T-helper 22 cell (primary cell): ENCODE measurements at places on chromosomes 5 and 9.

DNA sequence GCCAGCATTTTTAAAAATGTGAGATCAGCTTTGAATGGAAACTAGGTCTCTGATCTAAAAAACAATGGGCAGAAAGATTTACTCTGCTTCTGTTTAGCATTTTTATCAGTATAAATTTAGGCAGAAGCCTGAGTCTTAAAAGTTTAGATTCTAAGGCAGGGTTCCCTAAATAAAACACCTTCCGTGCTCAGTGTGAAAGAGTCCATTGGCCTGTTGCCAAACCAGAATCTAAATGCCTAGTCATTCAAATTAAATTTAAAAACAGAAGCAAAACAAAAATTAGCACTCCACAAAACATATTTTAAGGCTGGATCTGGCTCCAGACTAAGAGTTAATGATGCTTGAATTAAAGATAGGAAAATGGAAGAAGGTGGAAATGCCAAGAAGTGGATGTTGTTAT, 4.5 kb downstream of the TYRP1 start:
- no peak for DNase-seq

GRCh38 chr5:110872200-110872599, 133.4 kb downstream of the SLC25A46 start:
- no peak for DNase-seq

GRCh38 chr9:72954431-72955125, 1.7 kb upstream of the ALDH1A1 start:
- no peak for DNase-seq

DNA sequence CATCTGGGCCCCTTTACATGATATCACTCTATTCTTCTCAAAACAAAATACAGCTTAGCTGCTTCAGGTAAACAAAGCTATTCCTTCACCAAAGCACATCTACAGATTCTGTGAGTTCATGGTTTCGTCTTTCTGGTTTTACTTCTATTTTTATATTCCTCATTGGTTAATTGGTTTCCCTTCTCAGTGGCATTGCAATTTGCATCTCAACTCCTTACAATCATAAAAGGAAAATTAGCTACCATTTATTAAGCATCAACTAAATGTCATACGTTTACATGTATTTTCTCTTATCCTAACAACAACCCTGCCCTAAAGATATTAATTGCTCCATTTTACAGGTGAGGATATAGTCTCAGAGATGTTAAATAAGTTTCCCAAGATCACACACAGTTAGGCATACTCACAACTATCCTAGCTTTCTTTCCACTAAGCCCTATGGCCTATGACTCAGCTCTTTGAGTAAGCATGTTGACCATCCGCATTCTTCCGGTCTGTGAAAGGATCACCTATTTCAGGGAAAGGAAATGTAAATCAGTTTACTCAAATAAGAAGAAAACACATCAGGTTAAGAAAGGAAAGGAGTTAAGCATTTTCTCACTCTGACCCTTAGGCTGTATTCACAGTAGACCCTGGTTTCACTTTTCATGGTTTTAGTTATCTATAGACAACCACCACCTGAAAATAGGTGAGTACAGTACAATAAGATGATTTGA, 146.1 kb downstream of the CAAP1 start:
- DNase-seq: no peak

GRCh38 chr9:84947412-84947972, 278.0 kb downstream of the NTRK2 start:
- DNase-seq: no peak

GRCh38 chr5:122154910-122155309, 25.6 kb downstream of the ZNF474 start:
- no peak for DNase-seq

DNA sequence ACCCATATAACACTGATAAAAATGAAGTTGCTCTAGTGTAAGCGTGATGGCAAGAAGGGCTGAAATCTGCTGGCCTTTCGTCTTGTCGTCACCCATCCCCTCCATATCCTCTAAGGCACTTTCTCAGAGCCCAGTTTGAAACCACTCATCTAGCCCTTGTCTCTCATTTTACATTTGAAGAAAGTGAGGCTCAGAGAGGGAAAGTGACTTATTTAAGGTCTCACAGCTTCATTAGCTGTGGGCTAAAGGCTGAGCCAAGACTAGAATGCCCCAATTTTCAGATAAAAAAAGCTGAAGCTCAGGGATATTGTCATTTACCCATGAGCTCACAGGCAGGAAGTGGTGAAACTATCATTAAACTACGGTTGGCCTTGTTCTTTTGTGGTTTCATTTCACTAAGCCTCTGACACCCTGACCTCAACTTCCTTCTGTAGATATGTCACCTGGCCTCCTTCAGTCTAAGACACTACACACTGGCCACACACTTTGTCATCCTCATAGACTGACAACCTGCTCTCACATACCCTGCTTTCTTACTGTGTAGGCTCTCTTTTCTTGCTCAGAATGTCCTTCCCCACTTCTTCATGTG, 176.7 kb upstream of the DMAC1 start:
- DNase-seq: peak; percentile 54

- DNase-seq: no peak
These were observed 110.0 kb downstream of the LURAP1L start for GRCh38 chr9:12884736-12885395.

DNA sequence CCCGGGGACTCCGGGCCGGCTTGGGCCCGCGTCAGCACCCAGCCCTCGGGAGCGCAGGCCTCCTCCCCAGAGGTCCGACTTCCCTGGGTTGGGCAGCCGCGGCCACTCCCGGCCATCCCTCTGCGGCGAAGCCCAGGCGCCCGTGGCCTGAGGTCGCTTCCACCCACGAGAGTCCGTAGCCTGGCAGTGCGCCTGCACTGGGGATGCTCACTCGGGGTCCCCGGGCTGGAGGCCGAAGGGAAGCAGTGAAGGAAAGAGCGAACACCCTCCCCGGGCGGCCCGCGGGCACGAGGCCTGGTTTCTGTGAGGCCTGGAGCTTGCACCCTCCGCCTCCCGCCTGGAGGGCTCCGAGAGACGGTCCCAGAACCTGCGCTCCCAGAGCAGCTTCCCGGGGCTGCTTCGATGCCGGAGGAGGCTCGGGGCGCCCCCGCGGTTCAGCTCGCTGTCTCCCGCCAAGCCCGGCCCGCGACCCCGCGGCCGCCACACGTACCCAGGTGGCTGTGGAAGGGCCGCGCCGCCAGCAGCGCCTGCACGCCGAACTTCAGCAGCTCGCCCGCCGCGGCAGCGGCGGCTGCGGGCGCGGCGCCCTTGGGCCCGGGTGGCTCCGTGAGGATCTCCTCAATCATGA, 607 bp downstream of the BARX1 start:
- no peak for DNase-seq

GRCh38 chr5:83973925-83974815, 253.5 kb upstream of the HAPLN1 start:
- no peak for DNase-seq

- no peak for DNase-seq
These were observed 8.4 kb upstream of the TRIO start for GRCh38 chr5:14134771-14135170.

DNA sequence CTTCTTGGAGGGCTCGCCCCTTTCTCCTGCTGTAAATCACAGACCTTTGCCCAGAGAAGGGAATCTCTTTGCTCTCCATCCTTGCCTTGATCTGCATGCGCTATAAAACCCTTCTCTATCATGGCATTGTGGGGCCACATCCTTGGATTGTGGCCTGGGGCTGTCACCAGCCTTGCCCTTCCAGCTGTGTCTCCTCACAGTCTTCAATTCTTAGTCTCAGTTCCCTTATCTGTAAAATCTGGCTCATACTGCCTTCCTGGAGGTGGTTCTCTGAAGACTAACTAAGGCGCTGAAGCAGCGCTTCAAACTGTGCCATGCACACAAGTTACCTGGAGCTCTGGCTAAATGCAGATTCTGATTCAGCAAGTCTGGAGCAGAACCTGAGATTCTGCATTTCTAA, 53.4 kb upstream of the RARS1 start:
- no peak for DNase-seq

GRCh38 chr5:111072949-111073682, 1.6 kb downstream of the TSLP start:
- DNase-seq: peak; percentile 16

GRCh38 chr5:180401229-180401907, 48.2 kb upstream of the GFPT2 start:
- no peak for DNase-seq

DNA sequence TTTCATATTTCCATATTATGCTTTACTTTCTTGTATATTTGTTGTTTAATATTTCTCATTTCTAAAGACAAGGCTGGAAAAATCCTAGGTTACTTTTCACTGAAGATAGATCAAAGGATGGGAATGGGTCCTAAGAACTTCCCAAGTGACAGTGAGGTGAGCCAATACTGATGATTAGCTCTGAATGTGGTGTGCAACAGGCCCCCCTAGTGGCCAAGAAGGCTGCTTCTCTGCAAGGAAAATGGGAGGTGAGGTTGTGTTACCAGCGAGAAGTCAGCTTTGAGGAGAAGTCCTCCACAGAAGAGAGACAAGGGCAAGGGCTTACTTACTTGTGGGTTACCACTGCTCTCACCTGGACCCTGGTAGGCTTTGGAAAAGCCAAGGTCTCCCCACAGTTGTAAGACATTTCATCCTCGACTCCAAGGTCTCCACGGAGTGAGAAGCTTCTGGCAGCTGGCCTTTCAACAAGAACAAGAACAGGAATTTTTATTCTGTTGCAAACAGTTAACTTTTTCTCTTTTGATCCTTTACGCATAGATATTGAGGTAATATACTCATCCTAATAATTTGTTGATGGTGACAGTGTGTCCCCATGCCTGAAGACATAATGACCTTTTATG, 69.9 kb downstream of the MAMDC2 start:
- DNase-seq: no peak

DNA sequence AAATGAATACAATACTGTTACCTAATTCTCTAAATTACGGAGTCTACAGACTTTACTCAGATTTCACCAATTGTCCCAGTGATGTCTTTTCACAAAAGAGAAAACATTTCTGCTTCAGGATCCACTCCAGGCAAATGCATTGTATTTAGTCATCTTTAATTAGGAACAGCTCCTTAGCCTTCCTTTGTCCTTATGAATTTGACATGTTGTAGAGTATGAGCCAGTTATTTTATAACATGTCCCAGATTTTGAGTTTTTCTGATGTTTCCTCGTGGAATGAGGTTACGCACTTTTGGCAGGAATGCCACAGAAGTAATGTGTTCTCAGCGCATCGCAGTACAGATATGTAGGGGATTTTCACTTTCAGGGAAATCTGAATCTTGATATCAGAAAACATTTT, 10.5 kb downstream of the HABP4 start:
- DNase-seq: no peak

DNA sequence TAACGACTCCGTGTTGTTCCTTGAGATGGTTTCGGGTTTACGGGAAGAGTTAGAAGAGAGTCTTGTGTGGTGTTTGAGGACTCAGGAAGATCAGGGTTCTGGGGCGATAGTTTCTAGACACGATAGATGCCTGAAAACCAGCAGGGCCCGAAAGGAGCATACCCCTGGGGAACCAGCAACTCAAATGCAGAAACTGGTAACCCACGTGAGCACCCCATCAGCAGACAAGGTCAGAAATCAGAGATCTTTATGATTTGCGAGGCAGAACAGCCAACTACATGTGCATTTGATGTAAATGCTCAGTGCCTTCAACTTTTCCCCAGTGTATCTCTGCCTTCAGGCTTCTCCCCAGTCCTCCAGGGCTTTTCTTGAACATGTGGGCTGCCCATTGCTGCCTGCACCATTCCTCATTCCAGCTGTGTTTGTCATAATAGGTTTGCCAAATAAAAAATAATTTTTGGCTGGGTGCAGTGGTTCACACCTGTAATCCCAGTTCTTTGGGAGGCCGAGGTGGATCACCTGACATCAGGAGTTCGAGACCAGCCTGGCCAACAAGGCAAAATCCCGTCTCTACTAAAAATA, 75.1 kb downstream of the BASP1 start:
- no peak for DNase-seq

- no peak for DNase-seq
These were observed 197.2 kb downstream of the NXNL2 start for GRCh38 chr9:88732128-88732527.

DNA sequence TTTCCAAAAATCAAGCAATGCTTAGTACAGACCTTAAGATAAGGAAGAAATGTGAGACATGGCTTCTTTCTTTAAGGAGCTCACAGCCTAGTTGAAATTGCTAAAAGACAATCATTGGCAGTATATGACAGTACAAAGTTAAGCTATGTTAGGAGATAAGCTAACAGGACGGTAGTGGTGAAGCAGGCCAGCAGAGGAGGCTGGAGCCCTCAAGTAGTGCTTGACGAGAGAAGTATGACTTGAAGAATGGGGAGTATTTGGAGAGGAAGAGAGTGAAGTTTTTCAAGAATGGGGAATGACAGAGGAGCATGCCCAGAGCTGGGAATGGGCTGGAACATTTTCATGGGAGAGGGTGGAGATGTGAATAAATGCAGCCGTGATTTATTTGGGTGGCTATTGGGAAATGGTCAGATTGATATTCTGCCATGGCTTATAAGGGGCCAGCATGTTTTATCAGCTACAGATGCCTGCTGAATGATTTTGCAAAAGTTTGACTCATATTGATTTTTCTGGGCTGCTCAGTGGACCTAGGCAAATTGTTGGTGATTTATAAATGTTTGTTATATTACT, 43.7 kb downstream of the LURAP1L start:
- no peak for DNase-seq

DNA sequence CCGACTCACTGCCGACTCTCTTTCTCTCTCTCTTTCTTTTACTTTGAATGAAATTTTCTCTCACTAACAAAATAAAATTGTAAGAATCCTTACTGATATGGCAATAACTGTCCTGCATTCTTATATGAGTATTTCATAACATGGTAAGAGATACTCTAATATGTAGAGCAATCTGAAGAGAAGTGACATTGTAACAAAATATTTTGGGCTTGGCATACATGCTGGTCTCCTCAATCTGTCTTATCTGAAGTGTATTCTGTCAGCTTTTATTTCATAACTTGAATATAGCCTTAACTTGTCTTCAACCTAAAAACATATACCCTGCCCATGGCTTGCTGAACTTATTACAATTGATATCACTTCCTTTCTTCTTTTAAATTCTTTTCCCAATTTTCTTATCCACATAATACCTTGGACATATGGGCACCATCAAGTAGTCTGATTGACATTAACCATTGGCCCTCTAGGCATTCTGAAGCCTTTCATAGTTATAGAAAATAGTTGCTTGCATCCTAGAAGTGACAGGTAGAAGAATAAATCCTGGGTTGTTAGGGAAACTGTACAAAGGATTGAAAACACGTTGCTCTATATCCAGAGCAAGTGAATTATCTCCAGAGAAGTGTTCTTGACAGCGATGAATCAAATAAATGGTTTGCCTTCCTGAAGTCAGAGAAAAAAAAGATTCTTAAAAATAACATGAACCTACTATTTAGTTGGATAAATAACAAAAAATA, 537.6 kb upstream of the TYRP1 start:
- no peak for DNase-seq

GRCh38 chr5:34563931-34564709, 92.0 kb upstream of the RAI14 start:
- DNase-seq: no peak

DNA sequence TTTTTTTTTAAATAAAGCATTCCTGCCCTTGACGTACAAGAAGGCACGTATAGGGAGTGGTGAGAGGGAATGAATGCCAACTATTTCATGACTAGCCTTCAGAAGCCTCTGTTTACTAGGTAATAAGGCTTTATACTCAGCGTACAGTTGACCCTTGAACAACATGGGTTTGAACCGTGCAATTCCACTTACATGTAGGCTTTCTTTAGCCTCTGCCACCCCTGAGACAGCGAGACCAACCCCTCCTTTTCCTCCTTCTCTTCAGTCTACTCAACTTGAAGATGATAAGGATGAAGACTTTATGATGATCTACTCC, 22.5 kb downstream of the CDC42SE2 start:
- no peak for DNase-seq

- no peak for DNase-seq
These were observed 130.1 kb downstream of the TENT4A start for GRCh38 chr5:6843335-6843734.

- DNase-seq: no peak
These were observed 340.5 kb upstream of the KIF2A start for GRCh38 chr5:61965490-61965889.
